ENCODE measurements at places on chromosomes 1 and 21.

GRCh38 chr1:17112496-17113236 lies 6.6 kb downstream of the PADI2 start:
- no peak for DNase-seq

DNA sequence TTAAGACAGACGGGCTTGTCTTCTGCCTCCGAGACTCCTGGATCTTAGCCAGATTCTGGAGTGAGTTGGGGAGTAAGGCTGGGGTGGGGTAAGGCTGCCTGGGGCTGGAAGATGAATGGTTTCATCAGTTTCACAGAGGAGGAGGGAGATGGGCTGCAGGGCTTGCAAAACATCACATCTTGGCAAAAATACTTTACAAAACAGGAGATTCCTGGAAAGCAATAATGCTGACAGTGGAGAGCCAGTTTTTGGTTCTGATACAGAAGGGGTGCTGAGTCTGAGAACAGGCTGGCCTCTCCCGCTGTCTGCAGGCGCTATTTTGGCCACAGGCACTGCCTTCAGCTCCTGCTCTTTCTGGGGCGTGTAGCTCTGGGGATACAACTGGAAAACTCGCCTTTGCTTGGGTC lies 83.4 kb upstream of the KCNE2 start:
- DNase-seq = no peak

GRCh38 chr21:44695184-44695583 lies 1.8 kb upstream of the KRTAP10-12 start:
- no peak for DNase-seq

DNA sequence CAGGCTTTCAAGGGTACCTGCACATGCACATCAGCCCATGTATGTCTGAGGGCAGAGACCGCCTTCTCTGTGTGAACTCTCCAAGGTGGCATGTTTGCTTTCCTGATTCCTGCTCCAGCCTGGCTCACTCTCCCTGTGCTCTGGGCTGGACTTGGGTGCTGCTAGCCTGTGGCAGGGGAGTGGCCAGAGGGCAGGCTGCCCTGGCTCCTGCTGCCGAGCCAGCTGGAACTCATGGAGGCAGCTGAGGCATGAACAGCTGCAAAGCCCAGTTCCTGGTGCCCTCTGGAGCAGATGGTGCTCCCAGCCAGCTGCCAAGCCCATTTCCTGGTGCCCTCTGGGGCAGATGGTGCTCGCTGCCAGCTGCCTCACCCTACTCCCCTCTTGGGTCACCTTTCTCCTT lies 7.6 kb downstream of the UBL4B start:
- no peak for DNase-seq

DNA sequence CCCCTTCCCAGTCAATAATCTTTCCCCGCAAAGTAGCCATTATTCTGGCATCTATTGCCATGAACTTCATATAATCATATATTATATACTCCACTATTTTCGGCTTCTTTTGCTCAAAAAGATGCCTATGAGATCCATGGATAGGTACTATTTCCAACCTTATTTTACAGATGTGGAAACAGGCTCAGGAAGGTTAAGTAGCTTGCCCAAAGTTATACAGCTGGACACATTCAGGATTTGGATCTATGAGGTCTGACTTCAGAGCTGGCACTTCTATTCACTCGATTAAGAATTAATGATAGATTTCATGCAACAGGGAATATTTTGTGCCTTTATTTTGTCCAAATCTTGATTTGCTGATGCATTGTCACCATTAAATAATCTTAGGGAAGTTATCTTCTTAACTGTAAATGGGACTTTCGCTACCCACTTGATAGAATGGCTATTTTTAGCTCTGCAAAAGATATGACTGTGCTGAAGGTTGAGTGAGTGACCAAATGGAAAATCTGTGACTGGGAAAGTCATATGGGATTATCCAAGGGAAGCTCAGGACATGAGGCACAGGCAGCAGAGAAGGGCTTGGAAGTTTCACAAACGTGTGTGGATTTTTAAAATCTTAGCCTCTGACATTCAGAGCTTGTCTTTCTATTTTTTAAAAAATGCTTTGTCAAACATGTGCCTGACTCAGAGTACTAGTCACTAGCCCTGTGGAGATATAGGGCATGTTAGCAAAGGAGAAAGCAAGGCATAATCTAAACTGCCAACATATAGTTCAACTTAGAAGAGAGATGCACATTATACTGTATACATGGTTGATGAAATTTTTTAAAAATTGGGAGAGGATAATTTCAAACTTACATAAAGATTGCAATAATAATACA lies 36.5 kb downstream of the GIPC2 start:
- peak; percentile 62 for DNase-seq

DNA sequence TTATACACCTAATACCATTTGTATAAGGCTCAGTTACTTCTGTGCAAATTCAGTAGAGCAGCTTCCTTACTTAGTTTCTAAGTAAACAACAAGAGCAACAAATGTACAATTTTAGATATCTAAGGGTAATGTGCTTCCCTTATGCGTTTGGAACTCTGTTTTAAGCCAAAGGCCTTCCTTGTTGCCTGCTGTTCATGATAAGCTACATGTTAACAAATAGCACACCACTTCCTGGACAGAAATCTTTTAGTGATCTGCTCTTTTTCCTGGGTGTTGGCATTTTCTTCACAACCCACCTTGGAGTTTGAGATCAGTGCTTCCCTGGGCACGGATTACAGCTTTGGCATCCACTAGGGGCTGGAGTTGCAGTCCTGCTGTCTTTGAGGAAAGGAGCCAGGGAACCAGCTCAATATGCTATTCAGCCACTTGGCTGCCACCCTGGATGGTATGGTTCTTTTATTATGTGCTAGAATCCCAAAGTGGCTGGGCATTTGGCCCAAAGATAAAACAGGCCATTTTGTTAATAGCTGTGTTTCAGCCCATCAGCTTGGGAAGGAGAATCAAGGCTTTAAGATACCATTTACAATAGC lies 55.6 kb upstream of the ADAR start:
- no peak for DNase-seq

DNA sequence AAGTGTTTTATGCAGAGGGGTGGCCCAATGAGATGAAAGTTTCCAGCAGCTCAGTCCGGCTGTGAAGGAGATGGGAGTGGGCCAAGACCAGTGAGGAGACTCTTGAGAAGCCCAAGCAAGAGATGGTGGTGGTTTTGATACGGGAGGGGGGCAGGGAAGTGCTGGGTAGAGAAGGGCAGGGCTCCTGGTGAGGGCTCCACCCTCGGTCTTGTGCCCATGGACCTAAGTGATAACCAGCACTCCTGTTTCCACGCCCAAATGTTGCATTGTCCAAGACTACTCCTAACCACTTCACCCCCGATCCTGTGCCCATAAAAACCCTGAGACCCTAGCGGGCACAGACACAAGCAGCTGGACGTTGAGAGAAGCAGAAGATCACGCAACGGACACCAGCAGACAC lies 140.9 kb downstream of the MIS18A start:
- DNase-seq = no peak

DNA sequence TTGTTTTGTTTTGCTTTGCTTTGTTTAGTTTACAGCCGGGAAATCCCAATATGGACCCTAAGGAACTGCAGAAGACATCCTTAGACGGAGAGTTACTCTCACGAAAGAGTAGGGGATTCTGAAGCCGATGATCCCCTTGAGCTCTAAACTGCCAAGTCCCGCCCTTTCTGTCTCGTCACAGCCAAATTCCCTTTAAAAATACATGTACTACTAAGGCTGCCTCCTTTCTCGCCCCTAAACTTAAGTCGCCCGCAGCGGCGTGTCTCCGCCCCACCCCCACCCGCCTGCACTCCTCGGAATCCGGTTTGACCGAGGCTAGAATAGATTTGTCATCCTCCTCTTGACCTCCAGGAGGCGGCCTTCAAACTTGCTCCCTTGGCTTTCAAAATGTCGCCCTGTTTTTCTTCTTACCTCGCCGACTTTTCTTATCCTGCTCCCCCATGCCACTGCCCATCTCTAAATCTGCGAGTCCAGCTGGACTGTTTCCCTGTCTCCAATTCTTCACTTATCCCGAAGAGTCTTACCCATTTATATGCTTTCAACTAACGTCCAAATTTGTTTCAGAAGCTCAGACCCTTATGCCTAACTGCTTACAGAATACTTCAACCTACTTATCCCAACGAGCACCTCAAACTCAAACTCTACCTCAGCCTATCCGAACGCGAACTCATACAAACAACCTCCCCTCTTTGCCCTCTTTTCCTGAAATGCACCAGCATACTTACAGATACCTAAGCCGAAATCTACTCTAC lies 10.9 kb upstream of the BOLA1 start:
- DNase-seq = peak; percentile 90

- DNase-seq = peak; percentile 95
Observed at GRCh38 chr1:19504796-19505692, 19.7 kb upstream of the CAPZB start.

Measured in IMR-90 (cell line).